ENCODE measurements at places on chromosomes 5 and 9.

GRCh38 chr9:133255371-133256135, 19.4 kb downstream of the ABO start:
- no peak for DNase-seq

- DNase-seq: no peak
Observed at GRCh38 chr9:99881769-99882168, 24.7 kb upstream of the STX17 start.

DNA sequence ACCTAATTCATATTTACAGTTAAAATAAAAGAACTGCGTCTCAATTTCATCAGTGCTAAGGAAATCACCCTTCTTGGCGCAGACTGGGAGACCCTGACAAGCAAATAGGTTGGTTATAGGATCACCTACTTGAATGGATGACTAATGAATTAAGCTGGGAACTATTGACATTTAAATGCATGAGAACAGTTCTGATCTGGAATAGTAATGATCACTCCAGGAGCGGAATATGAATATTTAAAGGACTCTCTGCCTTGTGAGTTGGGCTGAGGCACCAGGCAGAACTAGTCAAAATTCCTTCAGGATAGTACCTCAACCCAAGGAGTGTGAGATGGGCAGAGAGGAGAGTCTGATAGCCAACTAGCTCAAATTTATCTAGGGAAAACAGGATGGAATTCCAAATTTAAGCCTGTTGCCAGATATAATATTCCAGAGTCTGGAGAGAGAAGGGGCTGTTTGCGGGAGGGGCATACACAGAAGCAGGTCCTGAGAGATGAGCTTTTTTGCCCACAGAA, 364.4 kb downstream of the CSNK1G3 start:
- DNase-seq: no peak

- DNase-seq: no peak
Observed at GRCh38 chr5:42808888-42809611, 2.6 kb downstream of the SELENOP start.

- DNase-seq: no peak
Observed at GRCh38 chr5:179488975-179489374, 61.4 kb upstream of the RUFY1 start.

- DNase-seq: no peak
Observed at GRCh38 chr9:122138560-122139268, 20.9 kb downstream of the NDUFA8 start.
